ENCODE measurements at places on chromosomes 2 and 18.

GRCh38 chr18:3015204-3015592 is 2.3 kb upstream of the LPIN2 start:
- DNase-seq: no peak

DNA sequence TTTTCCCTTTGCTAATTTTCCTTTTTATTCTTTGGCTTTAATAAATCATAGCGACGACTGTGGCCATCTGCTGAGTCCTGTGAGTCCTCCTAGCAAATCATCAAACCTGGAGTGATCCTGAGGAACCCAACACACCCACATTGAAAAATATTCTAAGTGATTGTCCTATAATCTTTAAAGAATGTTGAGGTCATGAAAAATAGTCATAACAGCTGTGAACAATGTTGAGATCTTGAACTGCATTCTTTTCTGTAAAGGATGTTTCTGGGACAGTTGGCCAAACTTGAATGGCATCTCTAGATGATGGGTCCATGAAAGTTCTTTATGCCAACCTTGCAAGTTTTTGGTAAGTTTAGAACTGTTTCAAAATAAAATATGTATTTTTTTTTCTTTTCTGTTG is 53.2 kb upstream of the ADAM23 start:
- no peak for DNase-seq

DNA sequence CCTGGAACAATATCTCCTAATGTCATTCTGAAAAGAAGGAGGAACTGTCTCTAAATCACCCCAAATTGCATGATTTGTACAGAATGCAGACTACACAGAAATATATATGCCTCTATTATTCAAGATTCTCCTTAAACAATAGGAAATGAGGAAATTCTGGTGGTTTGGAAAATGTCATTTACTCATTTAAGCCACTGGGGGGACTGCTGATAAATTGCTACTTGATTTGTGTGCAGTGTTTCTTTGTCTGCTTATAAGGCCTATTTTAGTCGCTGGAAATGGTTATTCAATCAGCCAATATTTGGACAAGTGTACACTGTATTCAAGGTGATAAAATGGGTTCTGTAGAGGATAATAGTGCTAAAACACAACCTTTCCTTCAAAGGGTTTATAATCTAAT is 801.9 kb upstream of the CELF4 start:
- DNase-seq: no peak

GRCh38 chr18:9297007-9297393 is 37.6 kb upstream of the TWSG1 start:
- DNase-seq: no peak

GRCh38 chr2:82795446-82795845 is 1663.6 kb downstream of the SUCLG1 start:
- no peak for DNase-seq

GRCh38 chr2:234502285-234502918 is 5.5 kb upstream of the ARL4C start:
- no peak for DNase-seq

DNA sequence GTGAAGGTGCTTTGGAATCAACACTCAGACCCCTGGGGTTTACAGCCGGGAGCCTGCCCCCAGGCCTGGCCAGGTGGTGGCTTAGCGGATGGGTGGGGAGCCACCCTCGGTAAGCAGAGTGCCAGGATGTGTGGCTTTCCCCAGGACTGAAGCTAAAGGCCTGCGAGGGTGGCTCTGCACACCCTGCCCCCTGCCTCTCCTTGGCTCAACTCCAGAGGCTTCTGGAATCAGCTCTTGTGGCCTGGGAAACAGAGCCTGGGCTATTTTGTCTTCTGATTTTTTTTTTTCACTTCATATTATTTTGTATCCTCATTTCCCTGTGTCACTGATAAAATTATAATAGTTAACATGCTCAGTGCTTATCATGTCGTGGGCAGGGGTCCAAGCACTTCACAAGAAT is 79.8 kb downstream of the RHOB start:
- no peak for DNase-seq

DNA sequence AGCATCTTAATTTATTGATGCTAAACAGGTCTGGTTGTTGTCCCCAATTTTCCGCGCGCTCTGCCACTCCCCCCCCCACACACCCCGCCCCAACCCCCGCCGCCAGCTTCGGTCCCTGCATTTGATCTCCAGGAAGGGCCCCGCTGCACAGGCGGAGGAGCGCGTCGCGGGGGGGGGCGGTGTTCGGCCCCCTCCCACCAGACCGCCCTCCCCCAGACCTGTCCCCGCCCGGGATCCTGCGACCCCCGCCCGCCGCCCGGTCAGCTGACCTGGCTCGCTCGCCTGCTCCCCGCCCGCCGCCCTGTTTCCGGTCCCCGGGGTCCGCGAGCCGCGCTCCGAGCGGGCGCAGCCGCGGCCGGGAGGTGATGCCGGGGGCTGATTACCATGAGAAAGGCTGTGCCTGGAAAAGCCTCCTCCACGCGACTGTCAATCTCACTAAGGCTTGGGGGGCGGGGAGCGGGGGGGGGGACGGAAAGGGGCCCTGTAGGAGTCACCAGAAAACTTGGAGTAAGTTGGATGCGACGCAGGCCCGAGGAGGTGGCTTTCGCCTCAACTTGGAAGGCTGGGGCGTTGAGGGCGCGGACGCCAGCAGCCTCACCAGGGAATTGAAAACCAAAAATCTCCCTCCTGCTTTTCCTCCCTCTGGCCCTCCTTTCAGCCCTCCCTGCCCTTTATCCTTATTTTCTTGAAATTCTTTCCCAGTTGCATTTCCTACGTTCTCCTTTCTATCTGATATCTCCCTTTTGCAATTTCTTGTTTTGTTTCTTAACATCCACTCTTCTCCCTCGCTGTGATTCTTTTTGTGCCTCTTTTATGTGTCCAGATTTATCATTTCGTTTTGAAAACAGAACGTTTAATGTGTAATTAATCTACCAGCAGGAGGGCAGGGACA is 4.4 kb upstream of the ZEB2 start:
- DNase-seq: no peak

DNA sequence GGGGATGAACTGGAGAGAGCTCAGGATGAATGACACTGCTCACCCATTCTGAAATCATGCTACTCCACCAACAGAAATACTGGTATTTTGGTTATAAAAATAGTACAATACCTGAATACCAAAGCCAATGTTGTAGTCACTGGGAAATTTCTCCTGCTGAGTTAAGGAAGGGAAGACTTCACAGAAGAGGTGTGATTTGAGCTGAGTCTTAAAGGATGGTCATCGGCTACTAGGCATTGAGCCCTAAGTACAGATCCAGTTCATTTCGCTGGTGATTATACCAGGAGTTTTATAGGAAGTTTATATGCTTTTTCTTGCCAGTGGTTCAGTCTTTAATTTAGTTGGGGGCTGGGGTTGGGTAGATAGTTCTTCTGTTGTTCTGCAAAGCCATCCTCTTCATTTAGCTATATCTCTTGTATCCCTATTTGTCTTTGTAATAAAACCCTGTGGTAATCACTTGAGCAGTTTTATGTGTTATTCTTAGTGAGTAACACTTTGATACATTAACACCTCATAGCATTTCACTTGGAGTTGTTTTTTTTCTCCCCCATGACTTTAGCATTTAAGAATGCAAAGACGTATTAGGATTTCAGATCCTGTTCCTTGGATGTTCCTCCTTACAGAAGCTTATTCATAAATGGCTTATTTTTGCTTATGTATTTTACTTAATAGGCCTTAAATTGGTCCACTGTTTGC is 239.9 kb upstream of the FOSL2 start:
- DNase-seq: no peak

- DNase-seq: no peak
These were observed 136.0 kb downstream of the PTH2R start for GRCh38 chr2:208542465-208543041.

GRCh38 chr2:175973373-175973772 is 28.7 kb downstream of the LNPK start:
- no peak for DNase-seq

DNA sequence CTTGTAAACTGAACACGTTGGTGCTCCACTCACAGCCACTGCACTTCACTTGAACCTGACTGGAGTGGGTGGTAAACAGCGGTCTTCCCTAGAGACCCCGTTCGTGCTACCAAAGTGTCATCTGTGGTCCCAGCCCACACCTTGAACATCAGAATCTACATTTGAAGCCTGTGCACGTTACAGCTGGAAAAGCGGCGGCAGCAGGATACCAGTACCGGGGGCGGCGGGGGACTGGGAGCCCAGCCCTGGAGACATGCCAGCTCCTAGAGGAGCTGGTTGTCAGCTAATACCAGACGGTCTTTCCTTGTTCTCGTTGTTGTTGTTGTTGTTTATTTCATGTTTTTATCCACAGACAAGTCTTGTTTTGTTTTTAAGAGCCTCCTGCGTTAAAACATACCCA is 156.7 kb downstream of the WDSUB1 start:
- DNase-seq: no peak

- DNase-seq: no peak
These were observed 35.7 kb downstream of the CELF4 start for GRCh38 chr18:37529863-37530262.

- no peak for DNase-seq
These were observed 51.1 kb downstream of the MYO1B start for GRCh38 chr2:191296083-191297006.

DNA sequence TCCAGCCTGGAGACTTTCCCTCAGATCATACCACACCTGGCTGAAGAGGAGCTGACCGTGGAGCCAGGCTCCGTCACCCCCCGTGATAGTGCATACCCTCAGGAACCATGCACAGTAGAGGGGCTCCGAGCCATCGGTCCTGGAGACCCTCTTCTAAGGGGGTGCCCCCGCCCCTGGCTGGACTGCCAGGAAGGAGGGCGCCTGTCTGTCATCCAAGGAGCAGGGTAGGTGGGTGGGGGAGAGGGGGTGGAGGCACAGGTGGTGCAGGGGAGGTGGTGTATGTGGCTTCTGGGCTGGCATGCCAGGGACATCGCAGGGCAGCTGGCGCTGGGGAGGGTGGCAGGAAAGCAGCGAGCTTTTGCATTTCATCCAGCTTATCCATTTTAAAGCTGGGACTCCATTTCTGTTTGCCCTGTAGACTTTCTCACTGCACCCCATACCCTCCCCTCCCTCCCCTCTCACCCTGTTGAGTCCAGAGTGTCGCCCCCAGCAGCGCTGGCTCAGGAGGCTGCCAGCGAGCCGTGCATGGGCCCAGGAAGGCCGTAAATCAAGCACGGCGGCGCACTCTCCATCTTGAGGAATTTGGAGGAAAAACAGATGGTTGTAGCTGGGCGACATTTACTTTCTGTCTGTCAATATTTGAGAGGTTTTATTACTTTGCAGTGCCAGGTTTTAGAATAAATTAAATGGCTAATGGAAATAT is 56.2 kb upstream of the HS6ST1 start:
- no peak for DNase-seq

DNA sequence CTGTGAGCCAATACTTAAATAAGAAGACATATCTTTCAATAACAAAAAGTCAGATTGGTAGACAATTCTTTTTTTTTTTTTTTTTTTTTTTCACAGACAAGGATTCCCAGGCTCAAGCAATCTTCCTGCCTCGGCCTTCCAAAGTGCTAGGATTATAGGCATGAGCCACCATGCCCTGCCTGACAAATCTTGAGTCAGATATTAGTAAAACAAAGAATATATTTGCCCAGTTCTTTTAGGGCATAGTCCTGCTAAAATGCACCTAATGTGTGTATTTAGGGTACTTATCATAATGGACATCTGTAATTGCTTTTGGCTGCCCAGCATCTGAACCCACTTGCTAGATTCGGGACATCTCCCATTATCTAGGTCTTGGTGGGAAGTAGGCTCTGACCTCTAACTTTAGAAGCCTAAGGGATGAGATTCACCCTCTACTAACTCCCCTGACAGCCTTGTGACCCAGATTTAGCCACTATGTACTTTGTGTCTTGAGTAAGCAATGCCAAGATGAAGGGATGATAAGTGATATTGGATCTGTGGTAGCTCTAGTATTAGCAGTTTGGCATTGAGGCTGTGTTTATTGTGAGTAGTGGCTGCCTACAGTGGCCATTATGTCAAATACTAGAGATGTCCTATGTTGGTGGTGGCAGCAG is 18.5 kb upstream of the PSME4 start:
- DNase-seq: no peak

Measured in left renal cortex interstitium (tissue), 4 donors.